Smooth muscle cell of the coronary artery (primary cell): ENCODE measurements at places on chromosomes 6 and 20. TPM values are rescaled to one million over a fixed set of nuclear protein-coding genes. Genes with fewer than 3 reads are reported as not detected.

THBS2 gene
- total RNA-seq = 1,023 and 3,001 TPM in 2 replicates

LHFPL5 gene
- total RNA-seq = not detected in 2 replicates

DTNBP1 gene
- total RNA-seq = 6.7 and 7.1 TPM in 2 replicates

SMPDL3A gene
- 1.4 and 21.6 TPM in 2 replicates for total RNA-seq

KCNQ5 gene
- 0.82 and 6.3 TPM in 2 replicates for total RNA-seq

MYL9 gene
- 5.6 and 13.4 TPM in 2 replicates for total RNA-seq

VSX1 gene
- not detected in 2 replicates for total RNA-seq

LY6G6F gene
- total RNA-seq = not detected in 2 replicates

DYNLT2 gene
- total RNA-seq = 0.45 and 0.47 TPM in 2 replicates

LY6G5C gene
- total RNA-seq = 0.15 TPM in 1 of 2 replicates, not detected in the other

FAM217A gene
- not detected in 2 replicates for total RNA-seq
